ENCODE measurements at places on chromosomes 11 and 22.
A peak's percentile ranks its signal among the peaks of the same experiment; 100 is the strongest.

- no peak for DNase-seq
Observed at GRCh38 chr11:97786961-97787360, 1233.8 kb upstream of the CNTN5 start.

GRCh38 chr11:131598305-131598704 is 227.9 kb downstream of the NTM start:
- no peak for DNase-seq

DNA sequence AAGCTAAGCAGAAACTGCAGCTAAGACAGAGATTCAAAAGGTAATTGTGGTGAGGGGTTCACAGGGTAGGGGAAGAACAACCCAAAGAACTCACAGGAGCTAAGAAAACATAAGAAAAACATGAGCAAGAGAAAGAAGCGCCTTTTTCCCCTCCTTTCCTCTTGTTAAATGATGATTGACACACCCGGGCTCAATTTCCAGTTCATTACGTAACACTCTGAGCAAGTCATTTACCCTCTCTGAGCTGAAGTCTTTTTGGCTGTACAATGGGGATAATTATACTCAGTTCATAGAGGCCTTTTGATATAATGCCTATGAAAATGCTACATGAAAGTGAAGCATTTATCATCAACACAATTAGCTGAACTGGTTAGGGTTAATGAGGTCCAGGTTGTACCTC is 17.2 kb downstream of the LRP4 start:
- no peak for DNase-seq

- no peak for DNase-seq
Observed at GRCh38 chr11:12287374-12288211, 89.8 kb upstream of the PARVA start.

DNA sequence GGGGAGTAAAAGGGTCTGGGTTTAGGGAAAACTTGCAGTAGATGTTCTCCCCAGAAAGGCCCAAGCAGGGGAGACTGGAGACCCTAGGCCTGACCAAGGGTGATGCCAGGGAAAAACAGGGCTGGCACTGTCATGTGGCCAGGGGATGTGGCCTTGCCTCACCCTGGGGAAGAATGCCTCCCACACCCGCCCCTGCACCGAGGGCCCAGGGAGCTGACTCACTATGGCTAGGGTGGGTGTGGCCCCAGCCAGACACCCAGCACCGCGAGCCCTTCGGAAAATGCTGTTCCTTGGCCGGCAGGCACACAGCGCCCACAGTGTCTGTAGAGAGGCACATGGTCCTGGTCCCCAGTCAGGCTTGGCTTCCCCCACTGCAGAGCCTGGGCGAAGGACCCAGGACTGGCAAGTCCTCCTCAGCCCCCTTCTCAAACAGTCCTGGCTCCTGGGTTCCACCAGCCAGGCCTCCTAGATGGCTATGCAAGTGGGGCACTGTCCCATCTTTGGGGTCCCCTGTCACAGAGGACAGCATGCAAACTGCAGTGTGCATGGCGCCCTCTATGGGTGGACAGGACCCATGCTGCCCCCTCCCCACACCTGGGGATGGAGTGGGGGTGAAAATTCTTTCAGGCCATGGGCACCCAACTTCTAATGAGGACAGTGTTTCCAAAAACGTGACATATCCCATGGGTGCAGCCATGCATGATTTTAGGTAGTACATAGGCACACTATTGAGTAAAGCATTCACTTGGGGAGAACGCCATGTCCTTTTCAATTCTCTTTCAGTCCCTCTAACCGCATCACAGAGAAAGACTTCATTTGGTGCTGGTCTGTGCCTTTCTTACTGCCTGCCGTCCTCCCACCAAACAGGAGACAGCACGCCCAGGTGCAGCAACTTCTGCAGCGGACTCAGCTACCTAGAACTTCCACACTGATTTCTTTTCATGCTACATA is 15.2 kb downstream of the TMPRSS5 start:
- no peak for DNase-seq

DNA sequence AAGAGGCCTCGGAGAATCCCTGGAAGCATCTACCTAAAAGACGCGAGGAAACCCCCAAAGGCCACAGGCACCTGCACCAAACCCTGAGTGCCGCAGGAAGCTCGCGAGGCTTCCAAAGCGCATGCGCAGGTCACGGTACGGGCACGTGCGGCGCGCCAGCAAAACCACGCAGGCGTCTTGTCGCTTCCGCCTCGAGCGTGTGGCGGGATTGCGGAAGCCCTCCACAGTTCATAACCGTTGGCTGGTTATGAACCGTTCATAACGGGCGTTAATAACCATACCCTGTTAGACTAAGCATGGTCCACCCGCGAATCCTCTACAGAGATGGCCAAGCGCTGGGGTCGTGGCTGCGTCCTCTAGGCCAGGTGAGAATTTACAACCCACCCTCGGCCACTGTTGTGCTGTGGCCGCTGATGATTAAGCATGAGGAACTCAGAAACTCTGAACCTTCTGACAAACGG is 46.4 kb downstream of the MORC2 start:
- DNase-seq = peak; percentile 78

All from stimulated activated CD8-positive, alpha-beta memory T cell treated with anti-CD3 and anti-CD28 coated beads, Interleukin-15, amount 100 ng/mL, for 48 hours (primary cell).